Memory B cell (primary cell): ENCODE measurements at places on chromosomes 5 and 9.

DNA sequence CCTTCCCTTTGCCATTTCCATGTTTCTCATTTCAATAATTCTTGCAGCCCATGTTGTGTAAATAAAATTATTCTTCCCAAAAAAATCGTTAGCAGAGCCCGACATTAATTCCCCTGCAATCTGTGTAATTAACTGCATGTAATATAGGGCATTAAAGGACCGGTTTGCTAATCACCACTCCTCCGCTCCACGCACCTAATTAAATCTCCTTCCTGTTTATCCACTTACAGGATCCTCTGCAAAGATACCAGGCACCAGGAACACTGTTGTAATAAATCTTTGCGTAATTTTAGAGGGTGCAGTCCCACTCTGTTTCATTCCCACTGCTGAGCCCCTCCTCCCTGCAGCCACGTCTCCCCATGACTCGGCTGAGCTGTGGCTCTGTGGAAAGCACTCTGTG is 105.0 kb upstream of the PPP1R26 start:
- H3K27me3 ChIP-seq = peaks cover 2% of the 10 kb centered on the region
- no peak overlapping the region for H3K27ac ChIP-seq
- no peaks in the 10 kb centered on the region for H3K4me1 ChIP-seq
- no peak for DNase-seq
- no peak overlapping the region for H3K4me3 ChIP-seq

- H3K36me3 ChIP-seq = no peaks in the 10 kb centered on the region
- H3K4me1 ChIP-seq = no peaks in the 10 kb centered on the region
- DNase-seq = no peak
- H3K27ac ChIP-seq = no peak overlapping the region
- peaks cover 10% of the 10 kb centered on the region for H3K27me3 ChIP-seq
Measured at GRCh38 chr9:89639367-89639795, 34.6 kb downstream of the GADD45G start.

GRCh38 chr5:33457126-33457525 is 16.4 kb downstream of the TARS1 start:
- H3K4me1 ChIP-seq = no peaks in the 10 kb centered on the region
- H3K4me3 ChIP-seq = no peak overlapping the region
- H3K27me3 ChIP-seq = no peaks in the 10 kb centered on the region
- DNase-seq = no peak

DNA sequence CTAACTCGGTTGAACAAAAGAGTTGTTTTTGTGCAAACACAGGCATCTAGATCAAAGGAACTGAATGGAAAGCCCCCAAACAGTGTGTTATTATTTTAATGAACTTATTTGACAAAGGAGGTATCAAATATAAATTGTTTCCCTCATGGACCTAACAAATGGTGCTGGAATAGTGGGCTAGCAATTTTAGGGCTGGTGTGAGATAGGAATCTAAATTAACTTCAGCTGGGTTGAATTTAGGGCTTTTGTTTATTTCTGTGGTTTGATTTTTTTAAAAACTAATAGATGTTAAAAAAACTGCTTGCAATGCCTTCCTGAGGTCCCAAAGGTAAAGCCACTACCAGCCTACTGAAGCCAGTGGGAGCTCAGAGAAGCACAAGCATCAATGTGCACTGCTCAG is 42.1 kb downstream of the TTC39B start:
- no peaks in the 10 kb centered on the region for H3K27me3 ChIP-seq
- no peak for DNase-seq
- peaks cover 5% of the 10 kb centered on the region for H3K4me1 ChIP-seq
- H3K27ac ChIP-seq = no peak overlapping the region
- no peaks in the 10 kb centered on the region for H3K36me3 ChIP-seq

- H3K27me3 ChIP-seq = peaks cover 5% of the 10 kb centered on the region
- H3K4me3 ChIP-seq = no peak overlapping the region
- no peak overlapping the region for H3K27ac ChIP-seq
- H3K36me3 ChIP-seq = peaks cover 2% of the 10 kb centered on the region
- DNase-seq = no peak
- H3K4me1 ChIP-seq = peaks cover 16% of the 10 kb centered on the region
Measured at GRCh38 chr5:97071101-97071500, 71.3 kb downstream of the LIX1 start.

DNA sequence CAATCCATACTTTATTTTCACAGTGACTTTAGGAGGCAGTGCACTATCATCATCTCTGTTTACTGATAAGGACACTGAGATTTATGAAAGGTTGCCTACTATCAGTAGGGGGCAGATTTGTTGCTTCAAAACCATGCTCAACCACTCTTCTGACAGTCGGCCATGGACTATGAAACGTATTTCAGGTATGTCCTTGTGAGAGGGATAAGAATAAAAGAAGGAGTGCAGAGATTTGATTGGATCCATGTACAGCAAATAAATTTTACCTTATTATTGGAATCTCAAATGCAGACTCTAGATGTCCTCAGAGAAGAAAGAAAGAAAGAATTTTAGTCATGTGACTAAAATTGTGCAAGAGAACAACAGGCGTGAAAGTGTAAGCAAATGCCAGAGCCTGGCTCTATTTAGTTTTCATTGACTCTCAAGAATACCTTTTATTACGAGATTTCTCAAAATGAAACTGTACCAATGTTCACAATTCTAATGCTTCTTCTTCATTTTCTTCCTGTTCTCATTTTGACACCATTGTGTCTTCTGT is 296.6 kb upstream of the RASA1 start:
- H3K4me1 ChIP-seq = peaks cover 9% of the 10 kb centered on the region
- peaks cover 6% of the 10 kb centered on the region for H3K27me3 ChIP-seq
- no peak overlapping the region for H3K27ac ChIP-seq
- peak overlapping the region; percentile 60 for H3K4me3 ChIP-seq
- no peaks in the 10 kb centered on the region for H3K36me3 ChIP-seq
- DNase-seq = no peak

GRCh38 chr5:125232779-125233230 is 486.4 kb upstream of the ZNF608 start:
- no peak overlapping the region for H3K27ac ChIP-seq
- DNase-seq = no peak
- no peak overlapping the region for H3K4me3 ChIP-seq
- H3K36me3 ChIP-seq = no peaks in the 10 kb centered on the region
- H3K27me3 ChIP-seq = no peaks in the 10 kb centered on the region
- peaks cover 8% of the 10 kb centered on the region for H3K4me1 ChIP-seq

- no peak overlapping the region for H3K4me3 ChIP-seq
- H3K27me3 ChIP-seq = peaks cover 2% of the 10 kb centered on the region
- no peaks in the 10 kb centered on the region for H3K36me3 ChIP-seq
- H3K27ac ChIP-seq = no peak overlapping the region
- H3K4me1 ChIP-seq = no peaks in the 10 kb centered on the region
Measured at GRCh38 chr9:77541055-77541454, 107.1 kb downstream of the GNA14 start.

- peak overlapping the region; percentile 98 for H3K27ac ChIP-seq
- H3K4me1 ChIP-seq = peaks cover 21% of the 10 kb centered on the region
- DNase-seq = peak; percentile 24
- H3K36me3 ChIP-seq = peaks cover 9% of the 10 kb centered on the region
- H3K4me3 ChIP-seq = peak overlapping the region; percentile 88
Measured at GRCh38 chr9:37466037-37466709, 923 bp upstream of the ZBTB5 start.

GRCh38 chr5:115116001-115116400 is 53.7 kb downstream of the TRIM36 start:
- no peak for DNase-seq
- peaks cover 22% of the 10 kb centered on the region for H3K27me3 ChIP-seq
- H3K4me3 ChIP-seq = no peak overlapping the region
- H3K36me3 ChIP-seq = peaks cover 8% of the 10 kb centered on the region
- H3K4me1 ChIP-seq = no peaks in the 10 kb centered on the region

DNA sequence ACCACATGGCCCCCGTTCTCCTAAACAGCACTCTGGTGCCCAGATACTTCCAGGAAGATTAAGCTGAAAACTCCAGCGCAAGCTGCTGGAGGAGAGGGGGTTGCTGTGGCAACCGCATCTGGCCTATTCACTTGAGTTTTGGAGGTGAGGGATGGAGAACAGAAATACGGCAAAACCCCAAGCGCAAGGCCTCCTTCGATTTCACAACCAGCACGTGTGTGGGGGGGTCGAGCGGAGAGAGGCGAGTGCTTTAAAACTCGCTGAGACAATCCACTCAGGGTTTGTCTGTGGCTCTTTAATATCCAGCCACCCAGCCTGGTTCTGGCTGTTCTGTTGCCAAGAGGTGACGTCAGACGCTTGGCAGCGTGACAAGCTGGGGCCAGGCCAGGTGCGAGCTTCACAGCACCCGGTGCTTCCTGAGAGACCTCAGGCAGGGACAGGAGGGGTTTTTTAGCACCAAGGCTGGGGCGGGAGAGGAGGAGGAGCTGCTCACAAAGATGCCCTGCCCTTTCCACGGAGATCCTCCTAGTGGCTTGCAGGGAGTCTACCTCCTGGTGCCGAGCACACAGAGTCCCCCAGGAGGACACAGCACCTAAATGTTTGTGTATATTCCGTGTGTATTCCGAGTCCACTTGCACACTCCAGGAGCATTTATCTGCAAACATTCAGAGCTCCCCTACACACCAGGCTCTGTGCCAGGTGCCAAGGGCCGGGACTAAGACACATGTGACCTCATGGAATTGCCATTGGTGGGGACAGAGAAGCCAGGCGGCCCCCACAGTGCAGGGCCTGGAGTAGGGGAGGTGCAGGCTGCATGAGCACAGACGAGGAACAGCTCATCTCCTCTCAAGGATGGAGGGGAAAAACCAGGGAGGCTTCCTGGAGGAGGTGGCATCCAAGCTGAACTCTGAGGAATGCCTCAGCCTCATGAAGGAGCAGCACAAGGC is 194.6 kb downstream of the OLFM1 start:
- no peaks in the 10 kb centered on the region for H3K27me3 ChIP-seq
- H3K4me1 ChIP-seq = peaks cover 3% of the 10 kb centered on the region

DNA sequence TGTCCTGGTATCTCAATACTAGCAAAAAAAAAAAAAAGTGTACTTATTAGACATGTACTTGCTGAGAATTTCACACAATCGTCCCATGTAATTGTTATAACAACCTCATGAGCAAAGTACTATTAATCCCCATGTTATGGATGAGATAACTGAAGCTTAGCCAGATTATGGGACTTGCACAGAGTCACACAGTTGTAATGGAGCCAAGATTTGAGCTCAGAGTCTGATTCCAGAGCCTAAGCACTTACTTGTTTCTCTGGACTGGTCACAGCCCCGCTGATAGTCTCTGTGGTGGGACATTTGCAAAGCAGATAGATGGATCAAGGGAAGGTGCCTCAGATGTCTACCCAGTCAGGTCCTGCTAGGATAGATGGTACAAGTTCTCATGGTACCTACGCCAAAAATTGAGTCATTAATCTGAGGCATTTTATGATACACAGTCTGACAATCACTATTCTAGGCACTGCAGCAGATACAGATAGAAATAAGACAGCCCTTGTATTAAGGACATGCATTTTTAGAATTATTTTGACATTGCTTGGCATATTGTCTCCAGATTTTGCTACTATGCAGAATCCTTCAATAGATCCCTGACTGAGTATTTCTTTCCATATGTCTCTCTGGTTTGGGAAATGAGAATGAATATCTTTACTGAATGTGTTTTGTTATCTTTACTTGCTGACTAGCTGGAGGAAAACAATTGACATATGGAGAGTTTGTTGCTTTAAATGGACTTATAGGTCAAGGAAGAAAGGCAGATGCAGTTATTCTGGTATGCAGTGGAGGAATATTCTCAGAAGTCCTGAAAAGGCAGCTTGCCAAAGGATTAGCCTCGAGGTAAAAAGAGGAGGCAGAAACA is 149.5 kb downstream of the ADAMTSL1 start:
- H3K4me3 ChIP-seq = no peak overlapping the region
- H3K36me3 ChIP-seq = no peaks in the 10 kb centered on the region
- DNase-seq = no peak
- no peak overlapping the region for H3K27ac ChIP-seq

DNA sequence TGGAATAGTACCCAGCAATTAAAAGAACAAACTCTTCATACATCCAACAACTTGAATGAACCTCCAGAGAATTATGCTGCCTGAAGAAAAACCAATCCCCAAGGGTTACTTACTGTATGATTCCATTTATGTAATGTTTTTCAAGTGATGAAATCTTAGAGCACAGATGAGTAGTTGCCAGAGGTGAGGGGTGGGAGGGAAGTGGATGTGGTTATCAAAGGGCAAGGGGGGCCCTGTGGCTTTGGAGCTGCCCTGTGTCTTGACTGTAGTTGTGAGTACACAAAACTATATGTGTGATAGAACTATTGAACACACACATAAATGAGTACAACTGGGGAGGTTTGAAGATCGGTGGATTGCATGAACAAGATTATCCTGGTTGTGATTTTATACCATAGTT is 115.8 kb upstream of the SLC25A48 start:
- peaks cover 8% of the 10 kb centered on the region for H3K27me3 ChIP-seq
- H3K4me3 ChIP-seq = no peak overlapping the region
- DNase-seq = no peak
- H3K4me1 ChIP-seq = no peaks in the 10 kb centered on the region
- H3K36me3 ChIP-seq = no peaks in the 10 kb centered on the region

- H3K4me1 ChIP-seq = no peaks in the 10 kb centered on the region
- no peak for DNase-seq
- no peaks in the 10 kb centered on the region for H3K27me3 ChIP-seq
- peaks cover 34% of the 10 kb centered on the region for H3K36me3 ChIP-seq
- peak overlapping the region; percentile 32 for H3K27ac ChIP-seq
Measured at GRCh38 chr5:109837231-109837861, 147.6 kb downstream of the MAN2A1 start.

GRCh38 chr5:78829811-78830527 is 155.1 kb downstream of the ARSB start:
- peak overlapping the region; percentile 4 for H3K27ac ChIP-seq
- no peak for DNase-seq
- peaks cover 10% of the 10 kb centered on the region for H3K36me3 ChIP-seq

DNA sequence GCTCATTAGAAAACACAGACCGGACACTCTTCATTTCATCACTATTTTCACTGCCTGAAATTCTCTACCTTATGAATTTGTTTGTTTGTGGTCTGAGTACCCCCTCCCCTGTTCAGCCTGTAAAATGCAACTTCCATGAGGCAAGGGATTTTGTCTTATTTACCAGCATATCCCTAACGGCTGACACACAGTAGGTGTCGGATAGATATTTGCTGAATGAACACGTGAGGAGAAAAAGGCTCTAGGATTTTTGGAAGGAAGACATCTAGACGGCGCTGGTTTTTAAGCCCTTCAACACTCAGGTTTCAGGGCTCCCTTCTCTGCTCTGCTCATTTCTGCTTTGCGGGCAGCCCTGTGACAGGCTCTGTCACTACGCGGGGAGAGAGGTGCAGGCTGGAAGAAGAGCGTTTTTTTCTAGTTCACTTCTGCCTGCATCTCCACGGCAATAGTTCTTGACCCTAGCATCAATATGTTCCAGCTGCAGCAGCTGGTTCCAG is 41.0 kb downstream of the KCNMB1 start:
- no peak overlapping the region for H3K4me3 ChIP-seq
- no peak for DNase-seq

- no peak overlapping the region for H3K27ac ChIP-seq
- H3K4me3 ChIP-seq = no peak overlapping the region
- peaks cover 5% of the 10 kb centered on the region for H3K4me1 ChIP-seq
- DNase-seq = no peak
- no peaks in the 10 kb centered on the region for H3K27me3 ChIP-seq
- peaks cover 2% of the 10 kb centered on the region for H3K36me3 ChIP-seq
Measured at GRCh38 chr9:136825295-136826187, 16.7 kb upstream of the AJM1 start.
